ENCODE measurements at places on chromosomes 1 and 21. TPM values are rescaled to one million over a fixed set of nuclear protein-coding genes. Genes with fewer than 3 reads are reported as not detected.

GRCh38 chr1:84892705-84893618, at the start of gene LPAR3:
LPAR3 (minus strand) TSS chr1:84893206; CDS start chr1:84866120, 27,086 bp downstream.
- no peak for DNase-seq

AADACL3 gene
- total RNA-seq: not detected

MATN1 gene
- total RNA-seq: 0.19 TPM

GRCh38 chr1:84617349-84617748, 43.1 kb upstream of the CTBS start:
- DNase-seq: no peak

DNA sequence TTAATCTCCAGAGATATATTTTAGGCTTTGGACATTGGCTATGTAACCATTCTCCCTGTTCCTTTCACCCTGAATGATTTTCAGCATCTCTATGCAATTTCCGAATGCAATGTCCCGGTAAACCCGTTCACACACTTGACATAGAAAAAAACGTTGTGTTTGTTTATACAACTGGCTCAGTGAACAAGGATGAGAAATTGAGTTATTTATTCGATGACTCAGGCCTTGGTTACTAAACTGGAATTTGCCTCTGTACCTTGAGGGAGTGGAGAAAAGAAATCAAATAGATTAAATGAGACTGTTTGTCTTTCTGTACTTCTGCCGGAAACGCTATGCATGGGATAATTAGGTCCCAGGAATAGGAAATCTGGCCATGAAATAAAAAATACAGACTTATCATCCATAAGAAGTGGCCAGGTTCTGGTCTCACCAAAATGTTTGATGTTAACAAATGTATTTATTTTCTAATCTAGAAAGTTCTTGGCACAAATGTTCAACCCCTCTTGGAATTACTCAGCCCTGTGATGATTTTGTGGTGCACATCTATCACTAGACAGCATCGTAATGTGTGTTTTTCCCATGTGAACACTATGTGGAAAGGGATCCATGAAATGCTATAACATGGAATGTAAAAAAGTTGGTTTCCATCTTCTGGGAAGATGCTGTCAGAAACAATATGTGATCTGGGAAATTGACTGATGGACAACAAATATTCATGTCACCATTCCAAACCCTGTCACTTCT, 253.9 kb downstream of the DUSP10 start:
- no peak for DNase-seq

CLCA1 gene
- not detected for total RNA-seq

GRCh38 chr21:33760641-33761440, 118.5 kb downstream of the ITSN1 start:
- DNase-seq: no peak

DNA sequence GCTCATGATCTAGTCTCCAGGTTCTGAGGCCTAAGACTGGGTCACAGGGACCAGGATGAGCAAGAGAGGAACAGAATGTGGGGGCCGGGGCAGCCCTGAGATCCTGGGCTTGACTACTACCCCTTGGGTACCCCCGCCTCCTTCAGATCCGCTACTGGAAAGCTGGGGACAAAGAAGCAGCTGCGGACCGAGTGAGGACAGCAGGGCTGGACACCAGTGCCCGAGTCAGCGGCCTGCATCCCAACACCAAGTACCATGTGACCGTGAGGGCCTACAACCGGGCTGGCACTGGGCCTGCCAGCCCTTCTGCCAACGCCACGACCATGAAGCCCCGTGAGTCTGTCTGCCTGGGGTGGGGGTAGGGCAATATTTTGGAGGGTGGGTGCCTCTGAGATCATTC, 12.5 kb downstream of the TMEM81 start:
- DNase-seq: no peak

NHLH1 gene
- 0.48 TPM for total RNA-seq

STXBP3 gene
- total RNA-seq: 68.9 TPM

TDRD5 gene
- total RNA-seq: not detected

DNA sequence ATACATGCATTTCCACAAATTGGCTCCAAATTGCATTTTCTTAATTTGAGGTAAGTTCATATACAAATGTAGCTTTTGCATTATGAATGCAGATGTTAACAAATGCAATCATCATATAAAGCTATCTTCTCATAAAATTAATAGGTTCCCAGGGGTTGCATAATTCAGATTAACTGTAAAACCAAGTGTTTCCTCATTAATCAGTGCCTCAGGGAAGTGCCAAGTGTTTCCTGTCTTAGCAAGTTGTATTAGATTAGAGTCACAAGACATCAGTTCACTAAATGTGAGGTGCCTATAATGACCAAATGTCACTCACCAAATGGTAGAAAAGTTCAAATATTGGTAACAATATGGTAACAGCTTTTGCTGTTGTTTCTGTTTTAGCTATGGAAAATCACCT, 140.8 kb downstream of the PTGER3 start:
- no peak for DNase-seq

GRCh38 chr21:37677006-37677405, 239.3 kb downstream of the KCNJ6 start:
- no peak for DNase-seq

GRCh38 chr1:1037366-1038327, 17.7 kb downstream of the AGRN start:
- peak; percentile 55 for DNase-seq

- DNase-seq: no peak
Observed at GRCh38 chr1:53165408-53165961, 23.0 kb upstream of the SLC1A7 start.

GRCh38 chr1:212771341-212771740, 20.2 kb downstream of the NSL1 start:
- no peak for DNase-seq

C21orf91 gene
- total RNA-seq: 37.4 TPM

DNA sequence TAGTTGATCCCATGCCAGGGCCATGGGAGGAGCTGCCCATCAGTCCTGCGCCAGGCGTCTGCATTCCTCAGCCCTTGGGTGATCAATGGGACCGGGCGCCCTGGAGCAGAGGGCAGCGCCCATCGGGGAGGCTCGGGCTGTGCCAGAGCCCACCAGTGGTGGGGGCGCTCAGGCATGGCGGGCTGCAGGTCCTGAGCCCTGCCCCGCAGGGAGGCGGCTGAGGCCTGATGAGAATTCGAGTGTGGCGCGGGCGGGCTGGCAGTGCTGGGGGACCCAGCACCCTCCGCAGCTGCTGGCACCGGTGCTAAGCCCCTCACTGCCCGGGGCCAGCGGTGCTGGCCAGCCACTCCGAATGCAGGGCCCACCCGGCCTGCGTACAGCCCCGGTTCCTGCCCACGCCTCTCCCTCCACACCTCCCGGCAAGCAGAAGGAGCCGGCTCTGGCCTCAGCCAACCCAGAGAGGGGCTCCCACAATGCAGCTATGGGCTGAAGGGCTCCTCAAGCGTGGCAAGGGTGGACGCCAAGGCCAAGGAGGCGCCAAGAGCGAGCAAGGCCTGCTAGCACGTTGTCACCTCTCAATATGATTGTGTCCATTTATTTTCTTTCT, 238.1 kb upstream of the OLFM3 start:
- DNase-seq: no peak

KIF1B gene
- 3.7 TPM for total RNA-seq

APCS gene
- not detected for total RNA-seq

DNA sequence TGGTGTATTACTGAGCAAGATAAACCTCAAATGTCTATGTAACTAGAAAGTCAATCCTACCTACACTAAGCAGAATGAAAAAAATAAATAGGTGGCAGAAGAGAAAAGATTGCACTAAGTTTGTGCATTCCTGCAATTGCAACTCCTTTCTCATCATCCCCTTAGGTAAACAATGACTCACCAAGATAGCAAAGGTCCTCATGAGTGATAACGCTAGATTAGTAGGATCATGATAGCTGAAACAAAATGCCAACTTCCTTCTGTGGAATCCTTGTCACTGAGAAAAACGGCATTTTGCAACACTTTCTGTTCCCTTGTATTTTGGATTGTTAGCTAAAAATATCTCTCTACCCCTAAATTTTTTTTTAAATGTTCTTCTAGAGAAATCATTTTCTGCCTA, 20.0 kb upstream of the FCER1A start:
- DNase-seq: no peak

DNA sequence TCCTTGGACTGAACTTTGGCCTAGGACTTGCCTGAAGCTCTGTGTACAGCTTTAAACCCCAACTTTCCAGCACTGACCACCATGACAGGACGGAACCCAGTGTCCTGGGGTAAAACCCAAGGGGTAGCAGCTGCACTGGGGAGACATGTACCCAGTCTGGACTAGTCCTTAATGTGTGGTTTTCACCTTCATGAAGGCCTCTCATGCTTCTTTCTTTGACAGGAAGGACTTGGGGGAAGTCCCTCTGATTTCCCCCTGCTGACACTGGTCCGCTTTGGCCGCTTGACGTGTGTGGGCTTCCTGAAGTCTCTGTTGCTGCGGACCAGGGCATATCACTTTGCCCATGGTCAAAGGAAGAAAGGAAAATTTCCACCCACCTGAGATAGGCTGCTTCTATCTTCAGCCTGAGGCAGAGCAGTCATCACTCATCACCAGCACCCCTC, 66.3 kb upstream of the PRDX6 start:
- DNase-seq: no peak

DNA sequence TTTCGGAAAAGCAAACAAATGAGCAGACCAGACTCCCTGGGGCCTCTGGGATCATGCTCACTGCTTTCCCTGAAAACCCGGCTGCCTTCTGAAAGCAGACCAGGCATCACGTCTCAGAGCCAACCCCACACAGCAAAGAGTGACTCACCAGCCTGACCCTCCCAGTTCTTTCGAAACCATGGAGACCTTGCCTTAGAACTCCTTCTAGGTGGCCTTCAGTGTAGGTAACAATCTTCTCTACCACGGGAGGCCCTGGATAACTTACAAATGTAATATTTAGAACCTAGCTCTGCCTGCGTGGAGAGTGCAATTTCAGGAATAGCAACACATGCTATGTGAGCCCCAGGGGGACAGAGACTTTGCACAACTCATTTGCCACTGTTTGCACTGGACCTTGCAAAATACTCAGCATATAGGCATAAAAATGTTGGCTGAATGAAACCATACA, 105.2 kb downstream of the SUSD4 start:
- DNase-seq: peak; percentile 94

DNA sequence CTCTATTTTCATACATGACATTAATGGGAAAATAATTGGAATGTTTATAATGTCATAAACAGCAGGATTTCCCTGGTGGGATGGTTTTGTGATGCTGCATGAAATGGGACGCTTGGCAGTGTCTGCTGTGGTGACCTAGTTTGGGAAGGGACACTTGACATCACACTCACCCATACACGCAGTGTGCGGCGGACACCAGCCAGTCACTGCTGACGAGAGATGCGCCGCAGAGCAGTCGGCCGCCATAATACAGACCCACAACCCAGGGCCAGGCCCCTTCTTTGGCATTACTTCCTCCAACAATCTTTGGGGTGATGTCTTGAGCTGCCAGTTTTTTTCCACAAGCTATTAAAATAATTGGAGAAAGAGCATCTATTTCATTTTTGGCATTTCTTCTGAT, 49.5 kb downstream of the CHODL start:
- DNase-seq: no peak

- no peak for DNase-seq
Observed at GRCh38 chr1:193241132-193241827, 54.9 kb upstream of the B3GALT2 start.

DNA sequence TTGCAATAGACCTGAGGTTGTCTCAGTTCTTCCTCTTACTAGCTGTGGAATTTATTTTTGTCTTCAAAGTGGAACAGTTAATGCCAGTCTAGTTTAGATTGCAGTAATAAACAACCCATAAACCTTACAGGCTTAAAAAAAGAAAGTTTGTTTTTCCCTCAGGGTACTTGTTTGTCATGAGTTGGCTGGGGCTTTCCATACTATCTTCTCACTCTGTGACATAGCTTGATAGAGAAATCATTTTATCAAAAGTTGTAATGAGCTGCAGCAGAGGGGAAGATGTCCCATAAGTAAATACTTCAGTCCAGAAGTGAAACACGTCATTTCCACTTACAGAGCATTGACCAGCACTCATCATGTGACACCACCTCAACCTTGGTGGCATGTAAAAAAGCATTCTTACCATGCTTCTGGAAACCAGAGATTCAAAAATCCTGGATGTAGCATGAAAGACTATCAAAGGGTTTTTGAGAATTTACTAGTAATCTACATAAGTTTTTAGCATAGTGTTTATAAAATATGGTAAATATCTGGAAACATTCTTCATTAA, 62.8 kb upstream of the COL11A1 start:
- no peak for DNase-seq

- DNase-seq: peak; percentile 12
Observed at GRCh38 chr1:54545916-54546635, 2.0 kb upstream of the ACOT11 start.

DNA sequence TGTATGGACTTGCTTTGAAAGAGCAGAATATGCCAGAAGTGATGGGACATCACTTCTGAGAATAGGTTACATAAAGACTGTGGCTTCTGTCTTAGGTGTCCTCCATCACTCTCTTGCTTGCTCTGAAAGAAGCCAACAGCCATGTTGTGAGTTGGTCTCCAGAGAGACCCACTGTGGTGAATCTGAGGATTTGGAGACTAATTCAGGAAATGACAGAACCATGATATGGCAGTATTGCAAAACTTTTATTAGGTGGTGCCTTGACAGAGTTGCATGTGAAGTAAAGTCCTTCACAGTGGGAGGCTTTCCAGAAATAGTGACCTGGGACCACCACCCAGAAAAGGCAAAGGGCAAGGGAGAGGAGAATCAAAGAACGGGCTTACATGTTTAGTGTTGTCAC, 628.6 kb downstream of the KCNT2 start:
- no peak for DNase-seq

GRCh38 chr1:15457585-15457984, 1.1 kb downstream of the CELA2A start:
- no peak for DNase-seq

GRCh38 chr1:167713330-167714081, 8.3 kb upstream of the MPZL1 start:
- DNase-seq: peak; percentile 52

DNA sequence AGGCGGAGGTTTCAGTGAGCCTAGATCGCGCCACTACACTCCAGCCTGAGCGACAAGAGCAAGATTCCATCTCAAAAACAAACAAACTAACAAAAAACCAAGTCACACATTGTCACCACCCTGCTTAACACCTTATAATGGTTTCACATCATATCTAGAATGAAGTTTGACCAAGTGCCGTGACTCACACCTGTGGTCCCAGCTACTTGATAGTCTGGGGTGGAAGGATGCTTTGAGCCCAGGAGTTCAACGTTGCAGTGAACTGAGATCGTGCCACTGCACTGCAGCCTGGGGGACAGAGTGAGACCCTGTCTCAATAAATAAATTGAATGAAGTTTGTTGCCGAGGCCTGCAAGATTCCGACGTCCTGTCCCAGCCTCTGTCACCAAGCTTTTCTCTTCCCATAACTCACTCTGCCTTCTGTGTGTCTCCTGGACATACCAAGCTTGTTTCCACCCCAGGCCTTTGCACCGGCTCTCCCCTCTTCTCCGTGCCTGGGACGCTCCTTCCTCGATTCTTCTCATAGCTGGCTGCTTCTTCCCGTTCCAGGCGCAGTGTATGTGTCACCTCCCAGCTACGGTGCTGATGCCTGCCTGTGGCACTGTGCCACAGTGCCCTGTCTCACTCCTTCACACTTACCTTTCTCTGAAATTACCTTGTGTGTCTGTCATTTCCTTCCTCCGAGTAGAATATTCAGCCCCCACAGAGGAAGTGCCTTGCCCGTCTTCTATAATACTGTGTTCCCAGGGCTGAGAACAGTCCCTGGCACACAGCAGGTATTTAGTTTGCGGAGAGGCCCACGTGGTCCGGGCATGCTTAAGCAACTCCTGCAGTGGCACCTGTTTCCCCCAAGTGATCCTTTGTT, 3.8 kb upstream of the SELENON start:
- DNase-seq: no peak

CR2 gene
- not detected for total RNA-seq

Data from Karpas-422 (cell line).